HuH-7 (cell line): ENCODE measurements at places on chromosomes 5 and 9.

GRCh38 chr9:98864281-98865174 lies 57.1 kb downstream of the GALNT12 start:
- DNase-seq, result no peak

DNA sequence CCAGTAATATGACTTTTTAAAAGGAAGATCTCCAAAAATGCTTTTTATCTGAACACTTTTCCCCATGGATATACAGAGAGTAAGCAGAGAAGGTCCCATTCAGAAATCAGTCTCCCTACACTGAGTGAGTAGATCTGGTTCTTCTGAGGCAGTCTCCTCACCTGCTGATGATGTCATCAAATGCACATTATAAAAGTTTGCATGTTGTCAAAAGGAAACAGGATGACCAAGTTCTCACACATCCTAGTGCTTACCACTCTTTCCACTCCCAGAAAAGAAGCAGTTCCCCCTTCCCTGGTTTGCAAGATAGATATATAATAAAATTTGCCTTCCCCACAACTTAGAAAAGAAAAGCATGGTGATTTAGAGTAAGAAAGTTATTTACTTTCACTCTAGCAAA lies 180.5 kb downstream of the RAB3C start:
- DNase-seq, result no peak

- DNase-seq, result peak; percentile 2
Observed at GRCh38 chr5:130762031-130762430, 403.0 kb downstream of the HINT1 start.

DNA sequence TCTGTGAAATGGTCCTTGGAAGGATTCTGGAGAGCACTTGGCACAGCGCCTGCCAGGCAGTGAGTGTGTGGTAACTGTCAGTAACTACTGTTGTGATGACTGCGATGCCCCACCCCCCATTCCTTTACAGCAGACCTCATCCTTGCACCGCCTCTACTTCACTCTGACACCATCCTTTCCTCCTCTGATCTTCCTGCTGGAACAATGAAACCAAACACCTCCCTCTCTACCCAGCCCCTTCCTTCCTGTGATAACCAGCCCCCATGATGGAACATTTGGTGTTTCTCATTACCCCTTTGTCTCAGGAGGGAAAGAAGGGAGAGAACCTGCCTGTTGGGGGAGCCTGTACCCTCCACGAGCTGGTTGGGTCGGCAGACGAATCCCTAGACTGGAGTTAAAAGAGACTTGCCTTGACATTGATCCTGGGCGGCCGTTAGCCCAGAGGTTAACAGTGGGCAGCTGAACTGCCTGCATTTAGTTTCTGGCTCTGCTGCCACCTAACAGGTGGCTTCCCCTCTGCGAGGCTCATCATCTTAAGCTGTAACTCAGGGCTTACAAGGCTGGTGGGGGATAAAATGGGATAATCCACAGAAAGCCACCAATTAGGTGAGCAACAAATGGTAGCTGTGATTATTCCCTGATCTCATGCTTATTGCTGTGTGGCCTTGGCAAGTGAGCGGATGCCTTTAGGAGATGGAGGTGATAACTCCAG lies 34.2 kb upstream of the GRPEL2 start:
- DNase-seq, result no peak
